ENCODE measurements at places on chromosomes 3 and 15.

DNA sequence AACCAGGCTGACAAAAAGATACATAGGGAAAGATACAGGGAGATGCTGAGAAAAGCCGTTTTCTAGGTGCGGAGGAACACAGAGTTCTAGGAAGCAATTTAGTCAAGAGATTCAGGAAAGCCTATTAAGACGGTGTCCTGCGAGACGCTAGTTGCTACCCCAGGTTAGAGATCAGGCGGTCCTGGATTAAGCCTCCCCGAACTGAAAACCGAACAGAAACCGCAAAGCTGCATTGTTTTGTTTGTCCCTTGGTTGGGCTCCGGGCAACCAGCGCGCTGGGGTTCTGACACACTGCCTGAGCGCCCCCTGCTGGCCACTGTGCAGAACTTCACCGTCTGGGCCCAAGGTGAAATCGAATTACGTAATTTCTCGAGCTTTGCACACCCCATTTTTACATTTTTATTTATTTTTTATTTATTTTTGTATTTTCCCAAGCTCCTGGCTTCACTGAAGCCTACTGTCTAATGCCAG, 37.3 kb upstream of the NDUFB4 start:
- peak; percentile 84 for DNase-seq

DNA sequence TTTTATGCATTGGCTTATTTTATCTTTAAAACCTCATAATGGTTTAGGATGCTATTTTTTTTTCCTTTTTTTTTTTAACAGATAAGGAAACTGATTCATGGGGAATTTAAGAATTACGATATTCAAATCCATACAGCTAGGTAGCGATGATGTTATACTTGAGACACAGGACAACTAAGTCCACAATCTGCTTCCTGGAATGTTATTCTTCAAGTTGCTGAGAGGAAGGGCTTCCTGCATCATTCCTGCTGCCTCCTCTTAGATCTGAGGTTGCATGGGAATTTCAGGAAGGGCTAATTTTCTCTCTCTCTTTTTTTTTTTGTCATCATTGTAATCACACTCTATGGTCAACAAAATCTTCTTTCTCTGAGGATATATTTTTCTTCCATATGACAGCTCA, 595.5 kb downstream of the GRM7 start:
- DNase-seq, result no peak

- DNase-seq, result no peak
Observed at GRCh38 chr3:110362751-110363150, 708.9 kb upstream of the NECTIN3 start.

DNA sequence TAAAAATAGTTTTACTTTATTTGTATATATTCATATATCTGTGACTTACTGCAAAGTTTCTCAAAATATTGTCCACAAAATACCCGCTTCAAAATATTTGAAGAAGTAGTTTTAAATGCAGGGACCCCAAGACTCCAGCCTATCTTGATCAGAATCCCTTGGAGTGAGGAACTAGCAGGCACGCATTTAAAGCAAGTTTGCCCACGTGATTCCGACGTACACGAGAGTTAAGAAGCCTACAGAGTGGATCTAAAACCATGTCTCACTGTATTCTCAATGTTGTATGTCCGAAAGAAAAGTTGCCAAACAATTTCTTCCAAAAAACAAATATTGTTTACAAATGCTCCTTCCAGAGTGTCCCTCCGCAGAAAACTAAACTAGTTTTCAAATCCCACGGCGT, 1.7 kb downstream of the GABRB3 start:
- no peak for DNase-seq

GRCh38 chr15:61649046-61649445, 411.2 kb downstream of the VPS13C start:
- DNase-seq, result no peak

DNA sequence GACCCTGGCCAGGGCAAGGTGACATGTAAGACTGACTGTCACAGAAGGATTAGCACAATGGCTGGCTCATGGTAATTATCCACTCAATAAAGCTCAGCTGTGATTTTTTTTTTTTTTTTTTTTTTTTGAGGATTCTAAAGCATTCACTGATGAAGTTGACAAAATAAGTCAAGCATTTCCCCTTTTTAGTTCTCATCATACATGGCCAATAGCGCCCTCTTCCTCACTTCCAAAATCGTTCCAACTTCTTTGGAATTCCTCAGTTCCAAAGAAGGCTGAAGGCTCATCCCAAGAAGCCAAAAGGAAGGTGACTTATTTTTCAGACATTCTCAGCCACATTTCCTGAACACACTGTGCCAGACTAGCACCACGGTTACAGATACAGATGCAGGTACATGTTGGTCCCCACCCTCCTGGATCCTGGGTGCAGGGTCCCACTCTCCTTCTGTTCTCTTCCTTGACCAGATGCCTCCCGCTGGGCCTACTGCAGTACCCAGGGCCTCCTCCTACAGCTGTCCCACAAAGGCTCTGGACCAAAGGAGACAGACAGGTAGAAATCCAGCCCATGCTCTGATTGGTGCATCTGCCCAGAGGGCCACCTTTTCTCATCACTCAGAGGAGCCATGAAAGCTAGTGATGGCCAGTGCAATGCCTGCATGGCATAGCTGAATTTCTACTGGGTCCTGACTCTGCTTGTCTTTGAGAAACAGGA, 202.6 kb downstream of the UACA start:
- no peak for DNase-seq

GRCh38 chr3:69097407-69098086, 12.8 kb downstream of the ARL6IP5 start:
- DNase-seq, result no peak

DNA sequence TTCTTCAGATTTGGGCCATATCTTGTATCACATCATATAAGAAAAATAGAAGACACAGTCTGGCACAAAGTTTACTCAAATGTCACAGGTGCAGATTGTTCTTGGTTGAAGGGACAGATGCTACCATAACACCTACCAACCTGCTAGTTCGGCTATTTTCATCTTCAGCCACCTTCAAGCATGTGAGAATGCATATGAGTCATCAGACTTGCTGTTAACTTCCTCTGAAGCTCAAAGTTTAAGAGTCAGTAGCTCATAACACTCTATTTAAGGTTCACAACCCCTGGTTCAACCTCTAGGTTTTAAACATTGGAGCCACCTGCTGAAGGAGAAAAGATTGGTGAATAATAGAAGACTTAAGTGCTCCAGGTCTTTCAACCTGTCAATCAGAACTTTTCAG, 522.8 kb downstream of the NLGN1 start:
- DNase-seq, result no peak

GRCh38 chr3:162077108-162077507, 580.5 kb downstream of the OTOL1 start:
- DNase-seq, result peak; percentile 2

- no peak for DNase-seq
Observed at GRCh38 chr15:84836844-84837243, 19.7 kb downstream of the ALPK3 start.

- no peak for DNase-seq
Observed at GRCh38 chr3:149330609-149331331, 2.7 kb downstream of the TM4SF18 start.
